ENCODE measurements at places on chromosomes 2 and 18. TPM values are rescaled to one million over a fixed set of nuclear protein-coding genes. Genes with fewer than 3 reads are reported as not detected.

Gene LRRTM1
- total RNA-seq, result not detected

Gene TMEM247
- total RNA-seq, result not detected

Gene GPR45
- not detected for total RNA-seq

Gene ERFE
- total RNA-seq, result 10.3 TPM

DNA sequence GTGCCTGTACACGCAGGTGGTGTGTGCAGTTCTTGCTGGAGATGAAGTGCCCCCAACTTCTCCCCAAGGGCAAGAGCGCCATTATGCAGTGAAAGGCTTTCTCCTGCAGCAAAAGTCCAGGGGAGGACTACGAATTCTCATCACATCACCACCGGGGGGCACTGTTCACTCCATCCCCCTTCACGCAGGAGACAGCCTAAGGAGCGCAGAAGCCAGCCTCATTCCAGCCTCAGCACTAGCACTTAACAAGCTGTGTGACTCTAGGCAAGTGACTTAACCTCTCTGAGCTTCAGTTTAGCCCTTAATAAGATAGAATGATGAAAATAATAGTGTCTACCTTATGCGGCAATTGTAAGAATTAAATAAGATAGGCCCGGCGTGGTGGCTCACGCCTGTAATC is 32.3 kb downstream of the DNMT3A start:
- H3K27ac ChIP-seq, result no peak overlapping the region
- H3K4me3 ChIP-seq, result no peak overlapping the region
- no peaks in the 10 kb centered on the region for H3K27me3 ChIP-seq
- H3K36me3 ChIP-seq, result no peaks in the 10 kb centered on the region
- DNase-seq, result peak; percentile 22

- DNase-seq, result no peak
- no peak overlapping the region for H3K4me3 ChIP-seq
Observed at GRCh38 chr2:29405266-29405665, 290.1 kb downstream of the CLIP4 start.

DNA sequence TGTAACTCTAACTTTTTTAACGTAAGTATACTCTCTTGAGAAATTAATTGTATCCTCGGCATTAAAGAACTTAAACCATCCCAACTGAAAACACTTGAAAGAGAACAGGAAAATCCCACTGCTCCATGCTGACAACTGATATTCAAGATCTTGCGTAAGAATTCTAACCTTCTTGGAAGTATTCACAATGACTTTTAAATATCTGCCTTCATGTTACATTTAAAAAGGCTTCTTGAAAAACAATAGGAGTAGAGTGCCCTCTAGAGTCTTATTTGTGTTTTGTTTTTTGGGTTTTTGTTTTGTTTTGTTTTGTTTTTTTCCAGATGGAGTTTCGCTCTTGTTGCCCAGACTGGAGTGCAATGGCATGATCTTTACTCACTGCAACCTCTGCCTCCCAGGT is 65.4 kb upstream of the DNAJC10 start:
- no peaks in the 10 kb centered on the region for H3K27me3 ChIP-seq
- no peak overlapping the region for H3K27ac ChIP-seq
- no peak overlapping the region for H3K4me3 ChIP-seq
- peak; percentile 30 for DNase-seq
- no peaks in the 10 kb centered on the region for H3K36me3 ChIP-seq

- no peak for DNase-seq
- no peak overlapping the region for H3K27ac ChIP-seq
- H3K4me1 ChIP-seq, result no peaks in the 10 kb centered on the region
- H3K27me3 ChIP-seq, result no peaks in the 10 kb centered on the region
- H3K36me3 ChIP-seq, result no peaks in the 10 kb centered on the region
Observed at GRCh38 chr2:57543211-57543610, 503.4 kb upstream of the VRK2 start.

DNA sequence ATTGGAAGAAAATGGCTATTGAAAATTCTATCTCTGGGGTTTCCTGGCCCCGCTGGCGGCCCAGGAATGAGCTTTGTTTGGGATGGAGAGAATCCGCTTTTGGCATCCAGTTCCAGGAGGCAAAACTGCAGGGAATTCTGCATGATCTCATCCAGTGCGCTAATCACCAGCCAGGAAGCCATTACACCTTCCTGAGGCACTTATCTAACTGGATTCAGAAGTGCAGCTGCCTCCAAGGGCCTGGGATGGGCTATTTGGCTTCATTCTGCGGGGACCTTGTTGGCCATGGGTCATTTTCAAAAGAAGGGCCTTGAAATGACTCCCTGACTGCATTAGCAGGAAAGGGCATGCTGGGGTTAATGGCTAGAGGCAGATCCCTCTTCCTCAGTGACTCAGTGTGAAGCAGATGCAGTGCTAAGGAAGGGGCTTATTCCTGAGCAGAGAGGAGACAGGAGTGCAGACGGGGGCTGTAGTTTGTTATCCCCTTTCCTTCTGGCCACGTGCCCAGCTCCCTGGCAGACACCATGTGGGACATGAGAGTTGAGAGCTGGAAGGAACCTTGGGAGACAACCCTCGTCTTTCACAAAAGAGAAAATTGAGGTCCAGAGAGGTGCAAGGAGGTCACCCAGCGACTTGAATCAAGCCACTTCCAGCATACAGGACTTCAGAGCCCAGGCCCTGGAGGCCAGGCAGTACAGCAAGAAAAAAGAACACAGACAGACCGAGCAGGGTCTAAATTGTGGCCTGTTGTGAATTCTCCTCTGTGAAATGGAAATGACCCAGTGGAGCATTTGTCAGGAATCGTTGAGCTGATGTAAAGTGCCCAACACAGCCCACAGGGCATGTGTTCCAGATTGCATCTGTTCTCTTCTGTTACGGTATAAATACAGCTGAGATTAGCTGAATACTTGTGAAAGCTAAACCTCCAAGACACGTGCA is 161.8 kb downstream of the PRKCE start:
- H3K27ac ChIP-seq, result no peak overlapping the region
- no peaks in the 10 kb centered on the region for H3K36me3 ChIP-seq
- peaks cover 13% of the 10 kb centered on the region for H3K4me1 ChIP-seq
- no peak for DNase-seq
- H3K27me3 ChIP-seq, result no peaks in the 10 kb centered on the region

Measured in Panc1 (cell line).